ENCODE measurements at places on chromosomes 4 and X.

- DNase-seq, result no peak
Observed at GRCh38 chrX:8579602-8580001, 115.0 kb downstream of the VCX3B start.

- no peak for DNase-seq
Observed at GRCh38 chr4:2723751-2724150, 32.4 kb downstream of the TNIP2 start.

GRCh38 chr4:113476800-113477199 is 284.7 kb downstream of the CAMK2D start:
- no peak for DNase-seq

- DNase-seq, result no peak
Observed at GRCh38 chrX:129701624-129702069, 37.1 kb upstream of the XPNPEP2 start.

- DNase-seq, result no peak
Observed at GRCh38 chr4:83329521-83330110, 5.0 kb downstream of the HPSE start.

- DNase-seq, result no peak
Observed at GRCh38 chr4:30153427-30153826, 566.7 kb upstream of the PCDH7 start.

GRCh38 chr4:120714417-120715010 is 208.0 kb downstream of the PRDM5 start:
- no peak for DNase-seq
